ENCODE measurements at places on chromosomes 12 and 14.

GRCh38 chr14:71050227-71050823, 143.1 kb downstream of the PCNX1 start:
- DNase-seq: no peak

GRCh38 chr12:28063355-28063880, 90.9 kb upstream of the PTHLH start:
- no peak for DNase-seq

GRCh38 chr14:75175677-75176141, 703 bp downstream of the TMED10 start:
- no peak for DNase-seq

DNA sequence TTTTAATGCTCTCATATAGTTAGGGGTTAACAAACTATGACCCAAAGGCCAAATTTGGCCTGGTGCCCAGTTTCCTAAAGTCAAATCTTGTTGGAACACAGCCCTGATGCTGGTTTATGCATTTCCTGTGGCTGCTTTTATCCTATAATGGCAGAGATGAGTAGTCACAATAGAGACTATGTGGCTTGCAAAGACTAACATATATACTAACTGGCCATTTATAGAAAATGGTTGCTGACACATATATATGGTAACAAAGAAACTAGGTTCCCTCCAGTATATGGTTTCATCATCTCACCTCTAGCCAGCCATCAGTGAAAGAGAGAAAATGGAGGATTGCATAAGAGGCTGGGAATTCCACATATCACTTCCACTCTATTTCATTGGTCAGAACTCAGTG, 10.8 kb downstream of the NAV3 start:
- no peak for DNase-seq

DNA sequence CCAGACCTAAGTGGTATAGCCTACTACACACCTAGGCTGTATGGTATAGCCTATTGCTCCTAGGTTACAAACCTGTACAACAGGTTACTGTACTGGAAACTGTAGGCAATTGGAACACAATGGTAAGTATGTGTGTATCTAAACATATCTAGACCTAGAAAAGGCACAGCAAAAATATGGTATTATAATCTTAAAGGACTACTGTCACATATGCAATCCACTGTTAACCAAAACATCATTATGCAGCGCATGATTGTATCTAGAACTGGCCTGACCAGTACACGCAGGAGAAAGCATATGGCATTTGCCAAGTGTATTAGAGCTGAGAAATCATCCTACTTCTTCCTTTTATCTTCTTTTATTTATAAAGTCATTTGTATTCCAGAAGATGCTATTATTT, 75.5 kb downstream of the SLC8A3 start:
- DNase-seq: no peak

GRCh38 chr12:128690641-128691040, 133.1 kb downstream of the SLC15A4 start:
- DNase-seq: no peak

GRCh38 chr14:95964901-95965300, 74.3 kb upstream of the C14orf132 start:
- DNase-seq: no peak

DNA sequence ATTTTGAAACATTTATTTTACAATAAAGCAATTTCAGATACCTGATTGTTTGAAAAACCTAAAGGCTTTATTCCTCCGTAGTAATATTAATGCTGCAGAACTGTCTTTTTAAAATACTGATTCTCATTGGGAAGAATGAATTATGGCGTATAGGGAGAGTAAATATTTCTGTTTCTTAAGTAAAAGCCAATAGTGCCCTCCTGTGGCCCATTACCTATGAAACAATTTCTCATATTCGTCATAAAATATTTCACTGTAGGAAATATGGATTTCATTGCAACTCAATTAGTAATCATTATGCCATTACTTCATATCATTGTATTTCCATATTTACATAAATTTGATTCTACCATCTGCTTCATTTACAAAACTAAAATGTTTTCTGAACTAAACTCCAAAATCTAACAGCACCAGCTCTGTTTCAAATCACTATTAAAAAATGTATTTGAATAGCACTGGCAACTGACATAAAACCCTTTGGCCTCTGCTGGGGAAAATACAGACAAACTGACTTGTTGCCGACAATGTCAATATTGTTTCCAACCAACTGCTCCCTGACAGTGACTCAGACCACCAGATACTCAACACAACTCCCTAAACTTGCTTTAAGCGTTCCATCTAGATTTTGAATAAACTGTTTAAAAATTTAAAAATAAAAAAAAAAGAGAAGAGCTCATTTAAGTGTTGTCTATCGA, 290.3 kb downstream of the NAV3 start:
- DNase-seq: peak; percentile 5

DNA sequence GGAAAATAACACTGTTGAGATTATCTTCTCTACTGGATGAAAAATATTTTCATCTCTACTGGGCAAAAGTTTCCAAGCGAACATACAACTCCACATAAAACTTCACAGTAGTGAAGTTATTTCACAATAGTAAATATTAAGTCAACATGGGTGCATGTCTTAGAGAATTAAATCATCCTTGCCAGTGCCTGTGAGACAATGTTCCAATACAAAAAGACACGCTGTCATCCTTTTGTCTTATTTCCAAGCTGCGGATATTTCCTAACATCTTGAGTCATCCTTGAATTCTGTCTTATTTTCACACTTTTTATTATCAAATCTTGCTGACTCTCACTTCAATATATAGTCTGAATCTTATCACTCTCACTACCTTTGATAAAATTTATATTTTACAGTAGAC, 142.9 kb upstream of the KITLG start:
- peak; percentile 42 for DNase-seq

GRCh38 chr14:69287098-69288010, 27.4 kb downstream of the GALNT16 start:
- no peak for DNase-seq

- peak; percentile 42 for DNase-seq
Measured at GRCh38 chr12:102740141-102740955, 176.7 kb downstream of the PAH start.

DNA sequence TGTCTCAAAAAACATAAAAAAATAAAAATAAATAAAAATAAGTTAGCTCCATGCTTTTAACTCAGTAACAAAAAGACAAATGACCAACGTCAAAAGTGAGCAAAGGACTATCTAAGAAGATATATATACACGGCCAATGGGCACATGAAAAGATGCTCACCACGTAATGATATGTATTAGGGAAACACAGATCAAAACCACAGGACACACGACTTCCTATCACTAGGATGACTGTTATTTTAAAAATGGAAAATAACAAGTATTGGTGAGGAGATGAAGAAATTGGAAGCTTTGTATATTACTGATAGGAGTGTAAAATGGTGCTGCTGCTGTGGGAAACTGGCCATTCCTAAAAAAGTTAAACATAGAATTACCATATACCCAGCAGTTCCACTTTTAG, 20.2 kb upstream of the P2RX7 start:
- DNase-seq: no peak

GRCh38 chr14:64266239-64266638, 27.9 kb downstream of the ESR2 start:
- peak; percentile 4 for DNase-seq

DNA sequence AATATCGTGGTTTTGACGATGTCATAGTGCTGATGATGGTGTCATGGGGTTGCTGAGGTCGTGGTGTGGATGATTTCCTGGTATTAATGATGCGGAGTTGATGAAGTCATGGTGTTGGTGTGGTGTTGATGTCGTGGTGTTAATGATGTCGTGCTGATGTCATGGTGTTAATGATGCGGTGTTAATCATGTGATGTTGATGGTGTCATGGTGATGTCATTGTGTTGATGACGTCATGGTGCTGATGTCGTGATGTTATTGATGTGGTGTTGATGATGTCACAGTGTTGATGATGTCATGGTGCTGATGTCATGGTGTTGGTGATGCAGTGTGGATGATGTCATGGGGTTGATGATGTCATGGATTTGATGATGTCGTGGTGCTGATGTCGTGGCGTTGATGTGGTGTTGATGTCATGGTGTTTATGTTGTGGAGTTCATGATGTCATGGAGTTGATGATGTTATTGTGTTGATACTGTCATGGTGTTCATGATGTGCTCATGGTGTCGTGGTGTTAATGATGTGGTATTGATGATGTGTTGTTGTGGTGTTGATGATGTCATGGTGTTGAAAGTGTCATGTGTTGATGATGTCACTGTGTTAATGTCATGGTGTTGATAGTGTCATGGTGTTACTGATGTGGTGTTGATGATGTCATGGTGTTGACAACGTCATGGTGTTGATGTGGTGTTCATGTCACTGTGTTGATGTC, 48.5 kb upstream of the RIMBP2 start:
- DNase-seq: no peak

DNA sequence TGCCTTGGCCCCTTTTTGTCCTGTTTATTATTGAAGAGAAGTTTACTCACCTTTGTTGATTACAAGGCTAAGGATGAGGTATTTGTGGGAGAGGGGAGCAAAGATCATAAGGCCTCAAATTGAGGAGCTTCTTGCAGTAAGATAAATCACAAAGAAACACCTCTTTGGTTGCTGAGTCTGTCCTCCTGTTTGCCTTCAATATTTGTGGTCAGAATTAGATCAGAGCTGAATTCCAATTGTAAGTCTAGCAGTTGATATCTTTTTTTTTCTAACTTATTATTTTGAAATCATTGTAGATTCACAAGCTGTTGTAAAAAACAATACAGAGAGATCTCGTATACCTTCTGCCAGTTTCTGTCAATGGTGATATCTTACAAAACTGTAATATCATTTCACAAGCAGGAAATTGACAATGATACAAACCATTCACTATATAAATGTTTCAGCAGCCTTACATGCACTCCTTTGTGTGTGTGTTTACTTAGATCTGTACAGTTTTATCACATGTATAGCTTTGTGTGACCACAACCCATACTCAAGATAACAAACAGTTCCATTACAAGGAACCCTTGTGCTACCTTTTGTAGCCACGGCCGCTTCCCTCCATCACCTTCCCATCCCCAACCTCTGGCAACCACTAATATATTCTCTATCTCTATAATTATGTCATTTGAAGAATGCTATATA, 97.4 kb downstream of the KICS2 start:
- DNase-seq: no peak

DNA sequence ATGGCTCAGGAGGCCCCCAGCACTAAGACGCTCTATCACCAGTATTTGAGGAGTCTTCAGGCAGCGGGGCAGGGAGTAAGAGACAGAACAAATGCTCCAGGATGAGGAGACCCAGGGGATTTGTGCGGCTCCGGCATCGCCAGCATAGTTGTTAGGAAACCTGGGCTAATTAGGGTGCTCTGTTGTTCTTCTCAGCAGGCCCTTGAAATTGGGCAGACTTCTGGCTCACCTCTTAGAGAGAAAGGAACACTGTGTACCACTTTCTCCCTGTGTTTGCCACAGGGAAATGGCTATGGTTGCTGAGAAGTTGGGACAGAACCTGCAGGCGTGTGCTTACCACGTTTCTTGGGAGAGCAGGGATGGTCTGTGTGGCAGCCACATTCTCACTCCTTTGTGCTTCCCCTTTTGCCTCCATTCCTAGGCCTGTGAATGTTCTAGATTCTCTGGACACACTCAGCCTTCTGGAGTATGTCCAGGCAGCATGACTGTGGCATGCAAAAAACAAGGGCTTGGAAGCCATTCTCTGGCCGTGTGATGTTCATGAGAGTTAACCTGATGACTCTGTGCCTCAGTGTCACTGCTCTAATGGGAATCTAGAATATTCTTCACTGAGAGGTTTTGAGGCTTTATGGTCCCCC, 109.0 kb downstream of the CHST11 start:
- no peak for DNase-seq

GRCh38 chr14:44846232-44846824, 115.4 kb downstream of the KLHL28 start:
- no peak for DNase-seq

- DNase-seq: peak; percentile 90
Measured at GRCh38 chr12:2613326-2614073, 181.3 kb upstream of the FKBP4 start.

DNA sequence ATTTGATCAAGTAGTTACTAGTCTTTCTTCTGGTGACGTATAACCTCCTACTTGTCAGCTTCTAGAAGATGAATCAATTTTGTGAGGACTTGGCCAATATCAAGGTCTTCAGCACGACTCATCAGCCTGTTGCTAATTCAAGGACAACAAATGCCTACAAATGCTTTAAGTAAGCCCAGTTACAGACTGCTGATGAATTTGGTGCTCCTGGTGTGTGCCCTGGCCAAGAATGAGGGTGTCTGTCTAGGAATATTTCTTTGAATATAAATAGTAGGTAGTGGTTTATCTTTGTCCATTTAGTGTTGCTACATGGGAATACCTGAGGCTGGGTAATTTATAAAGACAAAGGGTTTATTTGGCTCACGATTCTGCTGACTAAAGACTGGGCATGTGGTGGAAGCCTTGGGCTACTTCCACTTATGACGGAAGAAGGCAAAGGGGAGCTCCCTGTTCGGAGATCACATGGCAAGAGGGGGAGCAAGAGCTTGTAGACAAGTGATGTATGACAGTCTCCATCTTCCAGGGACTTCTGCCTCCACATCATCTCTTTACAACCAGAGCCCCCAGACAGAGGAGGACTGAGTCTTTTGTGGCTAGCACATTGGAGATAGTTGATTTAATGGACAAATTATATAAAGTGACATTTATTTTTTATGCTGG, 180.2 kb downstream of the CRADD start:
- peak; percentile 18 for DNase-seq

- DNase-seq: no peak
Measured at GRCh38 chr12:89474615-89475014, 50.0 kb downstream of the GALNT4 start.

DNA sequence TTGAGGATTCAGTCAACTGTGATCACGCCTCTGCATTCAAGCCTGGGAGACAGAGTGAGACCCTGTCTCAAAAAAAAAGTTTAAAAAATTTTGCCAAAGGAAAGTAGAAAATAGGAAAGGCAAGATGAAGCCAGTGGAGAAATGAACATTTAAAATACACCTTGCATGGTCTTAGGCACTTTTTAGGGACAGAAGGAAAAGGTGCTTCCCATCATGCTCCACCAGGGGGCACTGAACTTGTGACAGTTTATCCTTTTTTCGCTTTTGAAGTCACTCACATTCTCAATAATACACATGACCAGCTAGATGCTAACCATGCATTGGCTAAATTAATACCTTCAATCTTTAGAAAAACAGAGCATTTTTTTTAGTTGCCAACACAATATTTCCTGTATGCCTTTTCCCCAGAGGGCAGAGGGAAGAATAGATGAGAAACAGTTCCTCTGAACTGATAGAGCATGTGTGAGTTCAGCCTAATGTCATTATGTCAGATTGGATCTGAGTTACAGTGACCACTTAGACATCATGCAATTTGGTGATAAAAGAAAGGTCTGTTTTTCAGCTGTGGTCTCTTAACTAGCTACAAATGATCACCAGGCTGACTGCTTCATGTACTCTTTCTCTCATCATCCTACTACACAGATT, 221.8 kb upstream of the SSTR1 start:
- peak; percentile 20 for DNase-seq

Measured in fibroblast of skin of left biceps (primary cell).